ENCODE measurements at places on chromosomes 7 and 10. TPM values are rescaled to one million over a fixed set of nuclear protein-coding genes. Genes with fewer than 3 reads are reported as not detected.
A peak's percentile ranks its signal among the peaks of the same experiment; 100 is the strongest.

- peaks cover 17% of the 10 kb centered on the region for H3K4me1 ChIP-seq
- H3K4me3 ChIP-seq, result no peak overlapping the region
- H3K27me3 ChIP-seq, result no peaks in the 10 kb centered on the region
- H3K27ac ChIP-seq, result no peak overlapping the region
- H3K36me3 ChIP-seq, result peaks cover 13% of the 10 kb centered on the region
Observed at GRCh38 chr10:48406204-48406603, 99.7 kb downstream of the MAPK8 start.

The MYOZ1 gene
- 2.4 TPM for total RNA-seq

GRCh38 chr10:52757773-52758172, 14.8 kb downstream of the MBL2 start:
- H3K27me3 ChIP-seq, result no peaks in the 10 kb centered on the region
- no peak overlapping the region for H3K4me3 ChIP-seq
- no peaks in the 10 kb centered on the region for H3K4me1 ChIP-seq
- H3K27ac ChIP-seq, result no peak overlapping the region

The SDK1 gene
- total RNA-seq, result 30.1 TPM

- H3K4me1 ChIP-seq, result peaks cover 3% of the 10 kb centered on the region
- DNase-seq, result peak; percentile 65
- no peak overlapping the region for H3K27ac ChIP-seq
- no peaks in the 10 kb centered on the region for H3K36me3 ChIP-seq
- no peaks in the 10 kb centered on the region for H3K27me3 ChIP-seq
- H3K4me3 ChIP-seq, result no peak overlapping the region
Observed at GRCh38 chr7:116231949-116232348, 21.6 kb downstream of the TES start.

- no peak overlapping the region for H3K4me3 ChIP-seq
- DNase-seq, result no peak
Observed at GRCh38 chr10:75108684-75109458, 2.6 kb upstream of the SAMD8 start.

DNA sequence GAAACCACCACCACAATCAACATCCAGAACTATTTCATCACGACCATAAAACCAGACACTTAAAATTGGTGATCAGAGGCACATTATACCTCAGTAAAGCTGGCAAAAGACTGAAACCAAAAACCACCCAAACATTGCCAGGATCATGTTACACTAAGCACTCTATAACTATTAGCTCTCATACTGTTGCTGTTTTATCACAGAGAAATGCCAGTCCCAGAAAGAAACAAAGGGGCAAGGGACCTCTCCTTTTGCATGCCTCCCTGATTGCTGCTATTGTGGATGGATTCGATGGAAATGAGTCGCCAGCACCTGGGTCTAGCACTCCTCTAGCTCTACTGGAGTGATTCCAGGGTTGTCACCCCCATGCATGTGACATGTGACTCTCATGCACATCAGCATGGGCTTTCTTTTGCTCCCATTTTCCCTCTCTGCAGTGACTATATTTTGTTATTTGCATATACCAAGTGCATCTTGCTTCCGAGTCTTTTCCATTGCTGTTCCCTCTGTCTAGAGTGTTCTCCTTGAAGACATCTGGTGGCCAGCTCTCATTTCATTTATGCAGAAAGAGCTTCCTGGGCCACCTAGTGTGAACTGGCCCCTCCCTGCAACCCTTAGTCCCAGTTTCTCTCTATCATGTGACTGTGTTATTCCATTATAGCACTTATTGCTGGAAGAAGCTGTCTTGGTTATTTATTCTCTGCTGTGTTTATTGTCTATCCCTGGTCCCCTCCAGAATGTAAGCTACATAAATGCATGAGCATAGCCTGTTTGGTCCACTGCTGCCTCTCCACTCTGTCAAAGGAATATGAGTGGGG, 300.6 kb downstream of the PLXNA4 start:
- no peak overlapping the region for H3K4me3 ChIP-seq
- peaks cover 12% of the 10 kb centered on the region for H3K4me1 ChIP-seq
- no peak overlapping the region for H3K27ac ChIP-seq
- DNase-seq, result no peak

The FOXP2 gene
- 8.5 TPM for total RNA-seq

The ITIH5 gene
- 68.5 TPM for total RNA-seq

GRCh38 chr7:40356312-40356711, 221.5 kb downstream of the SUGCT start:
- no peaks in the 10 kb centered on the region for H3K27me3 ChIP-seq
- no peak overlapping the region for H3K27ac ChIP-seq
- no peak overlapping the region for H3K4me3 ChIP-seq

GRCh38 chr10:31574577-31574976, 255.6 kb downstream of the ZEB1 start:
- H3K4me1 ChIP-seq, result no peaks in the 10 kb centered on the region
- H3K27me3 ChIP-seq, result no peaks in the 10 kb centered on the region
- H3K4me3 ChIP-seq, result no peak overlapping the region
- no peaks in the 10 kb centered on the region for H3K36me3 ChIP-seq

- H3K4me1 ChIP-seq, result peaks cover 2% of the 10 kb centered on the region
- H3K27me3 ChIP-seq, result no peaks in the 10 kb centered on the region
- H3K27ac ChIP-seq, result no peak overlapping the region
- no peaks in the 10 kb centered on the region for H3K36me3 ChIP-seq
- no peak overlapping the region for H3K4me3 ChIP-seq
- DNase-seq, result peak; percentile 28
Observed at GRCh38 chr7:151900986-151901621, 24.2 kb upstream of the PRKAG2 start.

The CTTNBP2 gene
- 3.6 TPM for total RNA-seq

The LRRC18 gene
- total RNA-seq, result 3.1 TPM

DNA sequence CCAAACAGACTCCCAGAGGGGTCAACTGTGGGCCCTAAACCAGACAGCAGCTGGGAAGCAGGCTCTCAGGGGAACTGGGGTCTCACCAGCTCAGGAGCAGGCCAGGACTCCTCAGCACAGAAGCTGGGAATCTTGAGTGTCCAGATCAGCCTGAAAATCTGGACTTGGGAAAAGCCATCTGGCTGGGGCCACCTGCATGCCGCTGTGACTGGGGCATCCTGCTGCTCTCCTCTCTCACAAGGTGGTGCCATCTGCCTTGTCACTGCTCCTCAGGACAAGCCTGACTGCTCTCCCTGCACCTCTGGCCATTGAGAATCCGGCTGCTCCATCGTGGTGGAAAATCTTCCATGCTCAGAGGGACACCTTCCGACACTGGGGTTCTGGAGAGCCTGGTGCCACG, 141.4 kb downstream of the PLPP4 start:
- no peak overlapping the region for H3K27ac ChIP-seq
- no peak for DNase-seq
- no peaks in the 10 kb centered on the region for H3K4me1 ChIP-seq
- no peaks in the 10 kb centered on the region for H3K27me3 ChIP-seq
- no peaks in the 10 kb centered on the region for H3K36me3 ChIP-seq
- no peak overlapping the region for H3K4me3 ChIP-seq

GRCh38 chr10:14949291-14949690, 4.6 kb downstream of the DCLRE1C start:
- peaks cover 6% of the 10 kb centered on the region for H3K4me1 ChIP-seq
- no peak for DNase-seq
- no peak overlapping the region for H3K27ac ChIP-seq
- H3K4me3 ChIP-seq, result no peak overlapping the region
- peaks cover 11% of the 10 kb centered on the region for H3K36me3 ChIP-seq

GRCh38 chr7:16638282-16639280, 7.0 kb downstream of the ANKMY2 start:
- peaks cover 2% of the 10 kb centered on the region for H3K36me3 ChIP-seq
- H3K27me3 ChIP-seq, result no peaks in the 10 kb centered on the region
- no peak overlapping the region for H3K4me3 ChIP-seq
- H3K4me1 ChIP-seq, result peaks cover 40% of the 10 kb centered on the region

GRCh38 chr7:133642907-133643306, 390.0 kb downstream of the EXOC4 start:
- DNase-seq, result no peak
- no peak overlapping the region for H3K27ac ChIP-seq
- no peak overlapping the region for H3K4me3 ChIP-seq

DNA sequence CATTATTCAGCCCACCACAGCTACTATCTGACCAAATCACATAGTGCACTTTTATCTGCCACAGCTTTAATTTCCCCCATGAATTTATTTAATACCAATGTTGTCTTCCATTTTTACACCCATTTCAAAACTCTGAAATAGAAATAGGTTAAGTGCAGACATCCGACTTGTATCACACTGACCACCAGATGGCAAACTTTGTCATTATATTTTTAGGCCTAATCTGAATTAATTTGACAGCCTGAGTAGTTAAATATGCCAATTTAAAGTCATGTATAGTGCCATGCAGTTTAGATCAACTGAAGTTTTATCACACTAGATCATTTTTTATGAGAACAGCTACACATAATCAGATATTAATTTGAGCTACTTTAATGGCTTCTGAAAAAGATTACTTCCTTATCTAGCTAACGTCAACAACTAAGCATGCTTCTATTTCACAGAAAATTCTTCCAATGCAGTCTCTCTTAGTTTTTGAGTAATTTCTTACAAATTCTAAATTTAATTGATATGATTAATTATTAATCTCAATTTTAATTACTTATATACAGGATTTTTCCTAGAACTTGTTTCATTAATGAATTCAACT, 566.4 kb downstream of the GFRA1 start:
- peak; percentile 72 for DNase-seq
- H3K36me3 ChIP-seq, result no peaks in the 10 kb centered on the region
- no peaks in the 10 kb centered on the region for H3K27me3 ChIP-seq
- H3K4me3 ChIP-seq, result no peak overlapping the region
- H3K4me1 ChIP-seq, result no peaks in the 10 kb centered on the region

GRCh38 chr7:22121702-22122474, 176.2 kb upstream of the CDCA7L start:
- no peaks in the 10 kb centered on the region for H3K27me3 ChIP-seq
- DNase-seq, result no peak
- H3K36me3 ChIP-seq, result peaks cover 34% of the 10 kb centered on the region

- no peak overlapping the region for H3K27ac ChIP-seq
- H3K4me3 ChIP-seq, result no peak overlapping the region
- H3K4me1 ChIP-seq, result no peaks in the 10 kb centered on the region
- H3K36me3 ChIP-seq, result no peaks in the 10 kb centered on the region
- peak; percentile 31 for DNase-seq
Observed at GRCh38 chr7:16114633-16115032, 306.7 kb downstream of the CRPPA start.

- no peaks in the 10 kb centered on the region for H3K36me3 ChIP-seq
- H3K4me1 ChIP-seq, result peaks cover 1% of the 10 kb centered on the region
- H3K27ac ChIP-seq, result no peak overlapping the region
- no peak for DNase-seq
- no peaks in the 10 kb centered on the region for H3K27me3 ChIP-seq
Observed at GRCh38 chr10:10294881-10295529, 722.7 kb upstream of the CELF2 start.

DNA sequence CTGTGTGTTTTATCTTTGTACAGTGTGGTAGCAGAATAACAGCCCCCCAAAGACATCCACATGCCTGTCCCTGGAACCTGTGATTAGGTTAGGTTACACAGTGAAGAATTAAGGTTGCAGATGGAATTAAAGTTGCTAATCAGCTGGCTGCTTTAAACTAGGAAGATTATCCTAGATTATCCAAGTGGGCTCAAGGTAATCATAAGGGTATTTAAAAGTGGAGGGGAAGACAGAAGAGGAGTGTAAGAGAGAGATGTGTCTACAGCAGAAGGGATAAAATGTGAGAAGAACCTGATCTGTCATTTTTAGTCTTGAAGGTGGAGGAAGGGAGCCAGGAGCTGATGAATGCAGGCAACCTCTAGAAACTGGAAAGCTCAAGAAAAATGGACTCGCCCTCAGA, 117.6 kb downstream of the ARHGAP22 start:
- H3K36me3 ChIP-seq, result no peaks in the 10 kb centered on the region
- H3K27ac ChIP-seq, result no peak overlapping the region
- H3K4me3 ChIP-seq, result no peak overlapping the region
- no peaks in the 10 kb centered on the region for H3K4me1 ChIP-seq
- H3K27me3 ChIP-seq, result no peaks in the 10 kb centered on the region

The PRSS2 gene
- 47.9 TPM for total RNA-seq

GRCh38 chr7:91993976-91994375, 53.3 kb downstream of the AKAP9 start:
- H3K36me3 ChIP-seq, result peaks cover 11% of the 10 kb centered on the region
- no peaks in the 10 kb centered on the region for H3K27me3 ChIP-seq
- H3K4me3 ChIP-seq, result no peak overlapping the region
- H3K27ac ChIP-seq, result no peak overlapping the region
- no peaks in the 10 kb centered on the region for H3K4me1 ChIP-seq
- DNase-seq, result no peak

DNA sequence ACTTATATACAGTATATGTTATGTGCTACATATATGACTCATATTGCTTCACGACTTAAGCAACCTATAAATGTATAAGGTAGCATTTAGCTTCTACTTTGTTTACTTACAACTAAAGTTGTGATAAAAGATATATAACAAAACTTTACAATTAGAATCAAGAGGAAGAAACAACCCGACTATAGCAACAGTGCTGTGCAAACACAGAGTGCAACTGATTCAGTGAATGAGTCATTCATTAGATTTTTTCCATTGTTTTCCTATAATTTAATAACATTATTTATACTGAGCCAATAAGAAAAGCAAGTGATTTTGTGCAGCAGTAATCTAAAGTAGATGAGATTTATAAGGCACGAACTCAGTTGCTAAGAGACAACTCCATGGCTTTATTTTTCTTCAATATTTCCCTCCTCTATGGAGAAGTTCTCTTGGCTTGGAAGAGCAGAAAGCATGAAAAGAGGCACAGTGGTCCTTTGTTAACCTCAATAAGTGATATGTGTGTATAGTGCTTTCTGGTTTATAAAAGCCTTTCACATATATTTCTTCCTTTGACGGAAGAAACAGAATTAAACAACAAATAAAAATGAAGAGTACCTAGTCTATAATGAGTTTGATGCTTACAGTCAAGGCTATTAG, 19.8 kb downstream of the CEP41 start:
- H3K4me1 ChIP-seq, result no peaks in the 10 kb centered on the region
- H3K36me3 ChIP-seq, result no peaks in the 10 kb centered on the region
- DNase-seq, result no peak
- no peaks in the 10 kb centered on the region for H3K27me3 ChIP-seq

DNA sequence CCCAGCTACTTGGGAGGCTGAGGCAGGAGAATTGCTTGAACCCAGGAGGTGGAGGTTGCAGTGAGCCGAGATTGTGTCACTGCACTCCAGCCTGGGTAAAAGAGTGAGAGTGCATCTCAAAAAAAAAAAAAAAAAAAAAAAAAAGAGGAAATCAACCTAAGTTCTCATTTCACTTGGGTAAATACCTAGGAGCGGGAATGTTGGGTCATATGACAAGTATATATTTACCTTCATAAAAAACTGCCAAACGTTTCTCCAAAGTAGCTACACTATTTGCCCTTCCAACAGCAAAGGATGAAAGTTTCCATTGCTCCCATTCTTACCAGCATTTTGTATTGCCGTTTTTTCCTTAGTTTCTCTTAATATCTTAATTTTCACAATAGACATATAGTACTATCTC, 9.8 kb downstream of the P4HA1 start:
- no peaks in the 10 kb centered on the region for H3K36me3 ChIP-seq
- H3K4me3 ChIP-seq, result no peak overlapping the region
- no peaks in the 10 kb centered on the region for H3K27me3 ChIP-seq
- H3K4me1 ChIP-seq, result peaks cover 2% of the 10 kb centered on the region
- no peak overlapping the region for H3K27ac ChIP-seq
- no peak for DNase-seq

- H3K4me1 ChIP-seq, result no peaks in the 10 kb centered on the region
- H3K4me3 ChIP-seq, result no peak overlapping the region
- no peaks in the 10 kb centered on the region for H3K27me3 ChIP-seq
Observed at GRCh38 chr7:79590916-79591623, 137.6 kb upstream of the MAGI2 start.

- no peaks in the 10 kb centered on the region for H3K4me1 ChIP-seq
- DNase-seq, result peak; percentile 65
- no peak overlapping the region for H3K4me3 ChIP-seq
Observed at GRCh38 chr7:31443457-31443856, 70.4 kb upstream of the ITPRID1 start.
